ENCODE measurements at places on chromosomes 1 and 21.

DNA sequence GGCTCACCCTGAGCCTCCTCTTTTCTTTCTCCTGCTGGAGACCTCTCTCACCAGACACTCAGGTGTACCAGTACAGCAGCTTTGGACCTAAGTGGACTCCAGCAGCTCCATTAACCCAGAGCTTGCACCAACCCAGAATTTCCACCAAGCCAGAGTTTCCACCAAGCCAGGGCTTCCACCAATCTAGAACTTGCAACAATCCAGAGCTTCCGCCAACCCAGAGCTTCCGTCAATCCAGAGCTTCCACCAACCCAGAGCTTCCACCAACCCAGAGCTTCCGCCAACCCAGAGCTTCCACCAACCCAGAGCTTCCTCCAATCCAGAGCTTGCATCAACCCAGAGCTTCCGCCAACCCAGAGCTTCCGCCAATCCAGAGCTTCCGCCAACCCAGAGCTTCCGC is 23.2 kb downstream of the CRYAA start:
- no peak for DNase-seq

GRCh38 chr1:189103956-189104355 is 1373.7 kb downstream of the BRINP3 start:
- DNase-seq: no peak

GRCh38 chr1:899636-900317 is 23.9 kb upstream of the SAMD11 start:
- no peak for DNase-seq

DNA sequence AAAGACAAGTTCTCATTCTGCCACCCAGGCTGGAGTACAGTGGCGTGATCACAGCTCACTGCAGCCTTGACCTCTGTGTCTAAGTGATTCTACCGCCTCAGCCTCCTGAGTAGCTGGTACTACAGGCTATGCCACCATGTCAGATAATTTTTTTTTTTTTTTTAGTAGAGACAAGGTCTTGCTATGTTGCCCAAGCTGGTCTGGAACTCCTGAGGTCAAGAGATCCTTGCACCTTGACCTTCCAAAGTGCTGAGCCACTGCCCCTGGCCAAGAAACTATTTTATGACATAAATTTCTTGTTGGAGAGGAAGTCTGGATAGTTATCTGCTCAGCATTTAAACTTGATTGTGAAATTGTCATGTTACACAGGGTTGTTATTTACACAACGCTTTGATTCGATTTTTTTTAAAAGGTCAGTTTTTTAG is 2.1 kb downstream of the SCCPDH start:
- no peak for DNase-seq

- no peak for DNase-seq
These were observed 150.3 kb downstream of the PEX14 start for GRCh38 chr1:10625076-10625475.

- no peak for DNase-seq
These were observed 7.7 kb downstream of the AHDC1 start for GRCh38 chr1:27596261-27596660.

GRCh38 chr21:15191342-15191741 is 126.5 kb upstream of the NRIP1 start:
- no peak for DNase-seq

- no peak for DNase-seq
These were observed 51.8 kb upstream of the GFI1 start for GRCh38 chr1:92538413-92539061.

DNA sequence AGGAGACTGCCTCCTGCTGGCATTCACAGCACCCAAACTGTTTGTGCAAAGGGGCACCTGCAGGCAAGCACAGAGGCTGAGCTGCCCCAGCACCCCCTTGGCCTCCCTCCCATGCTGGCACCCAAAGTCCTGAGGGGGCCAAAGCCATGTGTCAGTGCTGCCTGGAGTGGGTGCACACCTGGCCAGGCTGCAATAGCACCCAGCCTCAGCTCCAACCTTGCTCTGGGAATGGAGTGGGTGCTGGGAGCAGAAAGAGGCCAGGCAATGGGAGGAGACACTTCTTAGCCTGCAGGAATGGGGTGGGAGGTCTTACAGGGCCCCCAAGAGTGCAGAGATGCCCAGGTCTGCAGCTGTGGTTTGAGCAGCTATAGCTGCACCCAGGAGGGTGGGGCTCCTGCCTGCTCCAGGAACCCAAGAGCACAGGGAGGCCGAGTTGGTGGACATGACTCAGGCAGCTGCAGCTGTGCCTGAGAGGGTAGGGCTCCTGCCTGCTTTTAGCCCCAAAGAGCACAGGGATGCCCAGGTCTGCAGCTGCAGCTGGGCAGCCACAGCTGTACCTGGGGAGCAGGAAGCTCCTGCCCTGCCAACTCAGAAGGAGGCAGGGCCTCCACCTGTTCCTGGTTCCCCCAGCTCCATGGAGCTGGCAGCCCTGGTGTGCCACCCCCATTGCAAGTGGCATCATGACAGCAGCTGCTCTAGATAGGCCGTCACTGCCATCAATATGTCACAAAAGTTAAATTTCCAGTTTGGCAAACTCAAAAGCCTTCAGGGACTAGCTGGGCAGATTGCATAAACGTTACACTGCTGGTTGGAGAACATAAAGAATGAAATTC is 5.3 kb upstream of the CHD1L start:
- DNase-seq: no peak

DNA sequence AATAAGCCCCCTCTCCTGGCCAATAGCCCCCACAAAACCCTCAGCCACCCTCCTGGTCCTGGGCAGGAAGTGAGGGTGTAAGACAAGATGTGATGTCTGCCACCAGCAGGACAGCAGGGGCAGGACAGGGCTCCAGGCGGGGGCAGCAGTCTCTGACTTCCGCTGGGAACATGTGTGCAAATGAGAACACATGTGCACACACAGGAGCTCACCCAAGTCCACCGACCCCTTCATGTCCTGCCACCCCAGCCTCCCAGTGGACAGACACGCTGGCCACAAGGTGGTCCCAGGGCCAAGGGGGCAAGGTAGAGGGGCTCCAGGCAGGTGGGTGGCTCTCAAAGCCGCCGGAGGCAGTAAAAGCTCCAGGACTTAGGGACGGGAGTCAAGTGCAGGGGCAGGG is 60.1 kb downstream of the KCNAB2 start:
- DNase-seq: no peak

- DNase-seq: no peak
These were observed 44.1 kb downstream of the S100B start for GRCh38 chr21:46560568-46561444.

- no peak for DNase-seq
These were observed 42.6 kb downstream of the RSPH1 start for GRCh38 chr21:42453224-42453985.

GRCh38 chr1:155929057-155929456 is 5.2 kb downstream of the KHDC4 start:
- DNase-seq: no peak

DNA sequence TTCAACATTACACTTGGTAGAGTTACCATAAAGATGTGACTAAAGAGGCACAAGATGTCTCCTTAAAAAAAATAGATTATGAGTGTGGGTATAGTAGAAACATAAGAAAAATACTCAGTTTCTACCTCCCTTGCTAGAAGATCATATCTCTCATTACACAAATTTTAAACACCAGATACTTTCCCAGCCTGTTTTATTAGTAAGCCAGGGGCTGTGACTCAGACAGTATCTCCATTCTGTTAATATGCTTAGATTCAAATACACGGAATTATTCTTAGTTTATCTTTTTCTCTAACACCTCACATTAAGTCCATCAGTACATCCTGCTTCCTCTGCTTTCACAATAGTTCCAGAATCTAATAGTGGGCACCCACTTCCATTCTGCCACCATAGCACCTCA is 561.8 kb upstream of the ADAMTS5 start:
- no peak for DNase-seq

DNA sequence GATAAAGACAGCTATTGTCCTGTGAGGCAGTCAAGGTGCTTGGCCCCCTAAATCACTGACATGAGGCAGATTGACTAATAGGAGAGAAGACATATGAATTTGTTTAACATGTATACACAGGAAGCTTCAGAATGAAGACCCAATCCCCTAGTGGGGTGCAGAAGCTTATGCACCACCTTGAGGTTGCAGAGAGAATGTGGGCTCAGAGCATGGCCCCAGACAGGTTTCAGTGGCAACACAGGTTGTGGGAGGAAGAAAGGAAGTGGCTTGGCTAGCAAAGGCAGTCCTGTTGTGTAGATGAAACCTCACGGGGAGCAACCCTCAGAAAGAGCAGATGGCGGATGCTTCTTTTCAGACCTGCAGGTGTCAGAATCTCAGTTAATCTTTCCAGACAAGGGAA is 37.0 kb upstream of the PARP1 start:
- no peak for DNase-seq

GRCh38 chr1:197181982-197182381 is 35.5 kb upstream of the ASPM start:
- DNase-seq: no peak

DNA sequence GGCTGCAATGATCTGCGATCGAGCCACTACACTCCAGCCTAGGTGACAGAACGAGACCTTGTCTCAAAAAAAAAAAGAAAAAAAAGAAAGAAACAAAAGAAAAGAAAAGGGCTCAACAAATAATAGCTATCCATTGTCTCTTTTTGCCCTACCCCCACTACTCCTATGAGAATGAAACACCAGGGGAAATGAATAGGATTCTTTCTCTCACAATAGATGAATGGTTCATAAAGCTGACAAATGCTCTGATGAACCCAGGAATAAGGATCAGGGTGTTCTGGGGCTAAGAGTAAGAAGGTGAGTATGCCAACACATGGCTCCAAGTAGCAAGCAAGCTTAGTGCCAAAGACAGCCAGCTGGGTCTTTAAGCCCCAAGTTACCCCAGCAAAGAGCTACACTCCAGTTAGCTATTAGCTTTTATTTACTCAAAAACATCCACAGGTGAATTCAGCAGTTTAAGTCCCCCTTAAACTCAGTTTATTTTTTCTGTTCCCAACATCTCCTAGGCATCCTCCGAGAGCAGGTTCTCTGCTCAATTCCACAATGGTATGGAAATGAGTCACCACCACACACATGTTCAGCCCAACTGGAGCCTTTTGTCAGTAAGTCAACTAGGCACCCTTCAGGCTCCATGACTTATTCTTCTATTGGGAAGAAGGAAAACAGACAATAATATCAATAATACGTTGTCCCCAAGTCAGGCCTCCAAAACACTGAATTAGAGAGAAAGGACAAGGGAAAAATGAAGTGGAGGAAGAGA is 4.2 kb downstream of the ADORA3 start:
- no peak for DNase-seq

- no peak for DNase-seq
These were observed 18.1 kb downstream of the URB2 start for GRCh38 chr1:229643996-229644745.

DNA sequence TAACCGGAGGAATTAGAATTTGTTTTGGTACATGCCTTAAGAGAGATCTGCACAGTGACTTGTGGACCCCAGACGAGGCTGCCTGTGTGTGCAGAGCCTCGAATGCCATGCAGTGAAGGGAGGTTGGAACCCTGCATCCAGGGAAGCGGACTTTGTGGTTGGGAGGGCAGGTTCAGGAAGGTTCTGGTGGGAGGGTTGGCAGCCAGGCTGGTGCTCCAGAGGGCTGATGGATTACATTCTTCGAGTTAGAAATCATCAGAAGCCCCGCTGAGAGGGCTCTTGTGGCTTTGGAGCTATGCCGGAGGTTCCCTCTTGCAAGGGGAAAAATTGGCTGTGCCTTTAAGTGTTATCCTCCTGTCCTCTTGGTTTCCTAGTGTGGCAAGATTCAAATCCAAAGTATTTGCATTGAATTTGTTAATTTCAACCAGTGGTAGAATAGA is 21.1 kb downstream of the ROR1 start:
- no peak for DNase-seq

DNA sequence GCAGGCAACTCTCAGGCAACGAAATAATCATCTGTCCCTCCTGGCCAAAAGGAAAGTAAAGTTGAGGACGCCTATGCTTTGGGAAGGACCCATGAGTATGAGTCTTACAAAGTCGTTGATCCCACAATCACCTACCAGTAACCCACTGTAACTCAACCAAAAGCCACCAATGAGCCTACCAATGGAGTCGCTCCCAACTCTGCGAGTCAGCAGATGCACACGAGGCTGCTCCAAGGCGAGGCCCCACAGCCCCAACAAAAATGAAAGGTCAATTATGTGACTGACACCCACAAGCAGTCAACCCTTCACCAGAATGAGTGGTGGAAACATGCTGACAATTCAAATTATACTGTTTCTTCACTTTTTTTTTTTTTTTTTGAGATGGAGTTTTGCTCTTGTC is 12.0 kb downstream of the SETD4 start:
- DNase-seq: no peak

- DNase-seq: no peak
These were observed 442.9 kb upstream of the NEGR1 start for GRCh38 chr1:72724951-72725861.

GRCh38 chr1:220409771-220410595 is 118.0 kb upstream of the MARK1 start:
- no peak for DNase-seq

DNA sequence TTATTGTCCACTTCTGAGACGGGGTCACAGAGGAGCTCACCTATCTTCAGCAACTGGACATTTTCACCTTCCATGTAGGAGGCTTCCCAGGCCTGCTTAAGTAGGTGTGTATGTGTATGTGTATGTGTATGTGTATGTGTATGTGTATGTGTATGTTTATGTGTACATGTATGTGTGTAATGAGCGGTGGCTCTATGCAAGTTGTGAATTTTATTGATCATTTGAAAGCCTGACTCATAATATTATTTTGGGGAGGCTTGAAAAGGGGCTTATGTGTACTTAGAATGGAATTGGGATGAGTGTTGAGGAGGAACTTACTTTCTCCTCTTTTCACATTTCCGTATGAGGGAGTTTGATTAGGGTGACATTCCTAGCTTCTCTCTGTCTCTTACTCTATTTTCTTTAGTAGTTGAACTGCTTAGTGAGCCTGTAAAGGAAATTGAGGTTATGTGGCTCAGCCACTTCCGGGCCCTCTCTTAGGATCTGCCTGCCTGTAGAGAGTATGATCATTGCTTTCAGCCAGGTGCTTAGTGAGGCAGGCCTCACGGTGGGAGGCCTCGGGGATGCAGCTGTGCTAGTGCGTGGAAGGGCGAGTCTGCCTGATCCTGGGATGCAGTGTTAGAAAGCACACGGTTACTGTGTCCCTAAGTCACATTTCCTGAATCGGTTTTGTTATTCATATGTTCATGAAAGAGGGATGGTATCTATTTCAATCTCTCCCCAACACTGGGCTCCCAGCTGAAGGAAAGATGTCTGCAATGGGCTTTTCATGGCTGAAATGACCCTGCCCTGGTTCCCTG is 61.0 kb downstream of the IER5 start:
- no peak for DNase-seq

DNA sequence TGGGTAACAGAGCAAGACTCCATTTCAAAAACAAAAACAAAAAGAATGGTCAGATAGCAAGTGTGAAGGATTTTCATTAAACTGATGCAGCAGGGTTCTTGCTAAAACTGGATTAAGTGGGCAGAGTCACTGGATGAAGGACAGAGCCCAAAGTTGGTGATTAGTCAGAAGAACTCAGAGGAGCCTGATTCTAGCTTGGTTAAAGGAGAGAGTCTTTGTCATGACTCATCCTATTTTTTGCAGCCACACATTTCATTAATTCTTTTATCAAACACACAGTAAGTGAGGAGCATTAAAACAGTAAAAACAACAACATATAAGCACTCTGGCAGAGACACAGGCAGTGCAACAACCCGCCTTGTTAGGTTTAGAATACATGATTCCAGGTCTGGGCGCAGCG is 56.0 kb upstream of the EDARADD start:
- no peak for DNase-seq
